Stimulated activated CD4-positive, alpha-beta T cell treated with anti-CD3 and anti-CD28 coated beads, Interleukin-4, amount 100 ng/mL, for 4 hours (primary cell): ENCODE measurements at places on chromosomes 12 and 14.
A peak's percentile ranks its signal among the peaks of the same experiment; 100 is the strongest.

DNA sequence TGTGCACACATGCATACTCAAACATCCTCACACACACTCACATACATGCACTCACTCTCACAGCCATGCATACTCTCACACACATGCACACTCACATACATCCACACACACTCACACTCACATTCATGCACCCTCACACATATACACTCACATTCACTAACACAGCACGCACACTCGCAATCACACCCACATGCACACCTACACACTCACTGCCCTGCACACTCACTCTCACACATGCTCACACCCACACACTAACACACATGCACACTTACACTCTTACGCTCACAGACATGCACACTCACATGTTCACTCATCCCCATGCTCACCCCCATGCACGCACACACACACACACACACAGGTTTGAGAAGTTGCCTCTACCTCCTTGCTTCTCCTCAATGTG is 63.2 kb upstream of the SFSWAP start:
- DNase-seq, result no peak

DNA sequence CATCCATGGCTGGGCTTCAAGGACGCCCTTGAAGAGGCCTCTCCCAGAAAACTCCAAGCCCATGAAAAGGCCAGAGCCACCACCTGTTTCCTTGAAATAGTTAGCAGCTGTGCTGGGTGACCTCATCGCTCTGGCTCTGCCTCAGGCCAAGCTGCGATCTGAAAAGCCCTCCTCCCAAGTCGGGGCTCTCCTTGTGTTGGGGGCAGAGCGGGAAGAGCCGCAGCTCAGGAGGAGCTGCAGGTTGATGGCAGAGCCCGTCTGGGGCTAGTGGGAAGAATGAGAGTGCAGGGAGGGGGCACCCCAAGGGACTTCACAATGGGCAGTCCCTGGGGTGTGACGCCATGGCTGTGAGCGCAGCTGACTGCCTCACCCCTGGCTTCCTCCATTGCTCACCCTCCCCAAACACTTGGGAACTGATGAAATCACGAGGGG is 50.0 kb upstream of the STON2 start:
- no peak for DNase-seq

DNA sequence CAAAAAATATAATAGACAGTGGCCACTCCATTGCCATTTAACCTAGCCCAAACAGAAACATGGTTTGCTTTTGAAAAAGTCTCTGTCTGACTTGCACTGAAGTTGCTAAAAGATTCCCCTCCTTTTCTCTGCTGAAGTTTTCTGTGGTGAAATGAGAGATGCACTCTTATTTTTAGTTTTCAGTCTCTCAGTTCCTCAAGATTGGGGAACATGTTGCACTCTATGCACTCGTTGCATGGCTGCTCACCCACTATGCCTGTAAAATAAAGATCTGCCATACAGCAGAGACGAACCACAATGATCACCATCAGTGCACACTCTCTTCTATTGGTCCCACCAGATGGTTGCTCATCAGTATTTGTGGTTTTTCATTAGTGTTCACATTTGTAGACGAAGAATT is 13.1 kb upstream of the DAAM1 start:
- no peak for DNase-seq

DNA sequence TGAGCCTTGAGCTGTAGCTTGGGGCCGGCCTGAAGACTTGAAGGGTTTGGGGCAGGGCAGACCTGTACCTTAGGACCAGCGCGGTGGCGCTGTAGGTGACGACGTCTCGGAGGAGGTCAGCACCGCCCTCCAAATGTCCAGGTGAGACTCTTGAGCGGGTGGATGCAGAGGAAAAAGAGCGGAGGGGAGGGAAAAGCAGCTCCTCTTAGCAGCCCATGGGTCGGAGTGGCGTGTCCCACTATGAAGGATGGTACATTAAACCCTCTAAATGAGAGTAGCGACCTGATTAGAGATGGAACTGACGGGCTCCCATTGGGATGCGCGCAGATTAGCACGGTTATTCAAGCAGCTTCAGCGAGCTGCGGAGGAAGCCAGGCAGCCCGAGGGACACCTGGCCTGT is 77.0 kb upstream of the MAP1LC3B2 start:
- no peak for DNase-seq

- no peak for DNase-seq
These were observed 48.4 kb downstream of the GCH1 start for GRCh38 chr14:54854181-54854580.

DNA sequence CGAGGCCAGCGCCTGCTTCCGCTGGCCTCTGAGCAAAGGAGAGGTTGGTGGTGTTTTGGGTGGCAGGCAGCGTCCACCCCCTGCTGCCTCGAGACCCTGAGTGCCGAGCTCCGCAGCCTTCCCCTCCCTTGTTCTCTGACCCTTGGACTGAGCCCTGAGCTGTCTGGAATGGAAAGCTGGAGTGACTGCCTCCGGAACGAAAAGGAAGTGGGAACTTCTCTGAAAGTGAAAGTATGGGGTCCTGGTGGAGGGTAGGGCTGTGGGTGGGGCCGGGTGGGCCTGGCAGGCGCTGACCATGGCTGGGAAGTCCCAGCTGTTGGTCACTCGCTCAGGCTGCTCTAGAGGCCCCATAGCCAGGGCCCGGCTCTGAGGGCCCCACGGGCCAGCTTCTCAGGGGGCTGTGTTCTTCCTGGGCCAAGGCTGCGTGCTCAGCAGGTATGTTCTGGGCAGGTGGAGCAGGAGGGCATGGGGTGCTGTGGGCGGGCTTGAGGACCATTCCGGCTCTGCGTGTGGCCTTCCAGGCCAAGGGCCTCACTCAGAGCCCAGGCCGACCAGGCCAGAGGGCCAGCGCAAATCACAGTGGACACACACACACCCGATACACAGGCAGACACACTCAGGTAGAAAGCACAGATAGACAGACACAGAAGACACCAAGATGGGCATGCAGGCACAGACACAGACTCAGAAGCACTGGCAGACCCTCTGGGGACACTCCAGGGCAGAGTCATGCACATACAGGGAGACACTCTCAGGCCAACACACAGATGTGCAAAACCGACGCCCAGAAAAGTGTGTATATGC is at the start of gene EXOC3L4:
Gene EXOC3L4 (plus strand): TSS at position 320 of the 804 bp plus-strand sequence. CDS start 5,495 bp downstream, outside the sequence.
- DNase-seq, result no peak

GRCh38 chr14:32254952-32255679 is 52.0 kb upstream of the RNU6-8 start:
- peak; percentile 31 for DNase-seq

DNA sequence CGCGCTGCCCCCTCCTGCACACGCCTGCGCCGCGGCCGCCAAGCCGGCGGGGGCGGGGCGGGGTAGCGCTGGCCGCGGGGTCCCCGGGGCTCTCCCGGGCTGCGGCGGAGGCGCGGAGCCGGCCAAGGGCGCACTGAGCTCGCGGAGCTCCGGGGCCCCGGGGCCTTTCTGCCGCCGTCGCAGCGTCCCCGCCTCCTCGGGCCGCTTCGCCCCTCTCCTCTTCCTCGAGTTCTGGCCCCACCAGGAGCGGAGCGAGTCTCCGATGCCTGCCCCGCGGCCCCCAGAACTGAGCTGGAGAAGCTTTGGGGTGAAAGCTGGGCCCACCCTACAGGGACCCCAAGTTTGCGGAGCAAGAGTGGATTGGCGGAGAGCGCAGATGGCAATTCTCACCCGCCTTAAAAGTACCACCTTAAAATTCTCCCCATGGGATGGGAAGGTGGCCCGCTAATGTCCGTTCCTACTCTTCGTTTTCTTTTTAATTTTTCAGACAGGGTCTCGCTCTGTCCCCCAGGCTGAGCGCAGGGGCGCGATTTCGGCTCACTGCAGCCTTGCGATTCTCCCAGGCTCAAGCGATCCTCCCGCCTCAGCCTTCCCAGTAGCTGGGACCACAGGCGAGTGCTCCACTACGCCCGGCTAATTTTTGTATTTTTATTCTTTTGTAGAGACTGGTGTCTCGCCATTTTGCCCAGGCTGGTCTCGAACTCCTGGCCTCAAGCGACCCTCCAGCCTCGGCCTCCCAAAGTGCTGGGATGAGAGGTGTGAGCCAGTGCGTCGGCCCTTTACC is 129.6 kb downstream of the NDUFA12 start:
- no peak for DNase-seq

DNA sequence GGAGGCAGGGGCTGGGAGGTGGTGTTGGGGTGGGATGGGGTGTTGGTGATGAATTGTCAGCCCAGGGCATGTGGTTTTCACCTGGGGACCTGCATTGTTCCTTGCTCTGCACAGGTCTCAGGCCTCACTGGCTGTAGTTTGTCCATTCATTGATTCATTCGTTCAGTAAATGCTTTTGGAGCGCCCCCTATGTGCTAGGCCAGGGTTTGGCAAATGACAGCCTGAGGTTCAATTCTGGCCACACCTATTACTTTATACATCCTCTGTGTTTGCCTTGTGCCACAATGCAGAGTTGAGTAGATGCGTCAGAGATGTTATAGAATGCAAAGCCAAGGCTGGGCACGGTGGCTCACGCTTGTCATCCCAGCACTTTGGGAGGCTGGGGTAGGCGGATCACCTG is 4.7 kb downstream of the ADCK1 start:
- no peak for DNase-seq

GRCh38 chr12:46921048-46921763 is 95.4 kb upstream of the SLC38A4 start:
- no peak for DNase-seq

DNA sequence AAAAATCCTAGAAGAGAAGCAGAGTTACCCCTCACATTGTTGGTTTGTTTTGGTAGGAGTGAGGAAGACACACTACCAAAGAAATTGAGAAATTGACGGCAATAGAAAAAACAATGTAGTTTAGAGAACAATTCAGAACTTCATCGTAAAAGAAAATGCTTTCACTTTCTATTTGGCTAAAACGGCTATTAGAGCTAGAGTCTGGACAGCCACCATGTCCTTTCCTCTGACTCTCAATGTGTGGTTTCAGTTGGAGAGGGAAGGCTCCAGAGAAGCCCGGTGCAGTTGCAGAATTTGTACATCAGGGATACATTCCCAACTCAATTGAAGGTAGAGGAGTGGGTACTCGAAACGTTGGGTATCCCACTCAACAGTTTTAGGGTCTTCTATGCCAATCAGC is 535.3 kb downstream of the GALC start:
- DNase-seq, result no peak

GRCh38 chr14:103361867-103362266 is 23.3 kb upstream of the MARK3 start:
- no peak for DNase-seq

DNA sequence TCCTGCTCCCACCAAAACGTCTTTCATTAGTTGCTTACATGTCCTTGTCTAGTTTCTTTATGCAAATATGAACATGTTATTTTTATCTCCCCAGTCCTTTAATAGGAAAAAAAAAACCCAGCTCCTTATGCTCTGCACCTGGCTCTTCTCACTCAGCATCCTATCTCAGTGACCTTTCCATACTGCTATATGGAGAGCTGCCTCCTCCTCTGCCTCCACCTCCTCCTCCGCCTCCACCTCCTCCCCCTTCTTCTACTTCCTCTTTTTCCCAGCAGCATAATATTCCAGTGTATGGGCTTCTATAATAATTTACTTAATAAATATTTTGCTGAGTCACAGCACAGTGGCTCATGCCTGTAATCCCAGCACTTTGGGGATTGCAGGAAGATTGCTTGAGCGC is 31.5 kb downstream of the ABCB9 start:
- DNase-seq, result no peak

- no peak for DNase-seq
These were observed 11.8 kb downstream of the PDE1B start for GRCh38 chr12:54561164-54561563.

GRCh38 chr14:25122211-25122610 is 72.3 kb upstream of the STXBP6 start:
- no peak for DNase-seq

- no peak for DNase-seq
These were observed 70.7 kb downstream of the NOVA1 start for GRCh38 chr14:26527095-26527494.
